Breast epithelium (tissue), 4 donors: ENCODE measurements at places on chromosomes 2 and 18.

- H3K36me3 ChIP-seq = no peaks in the 10 kb centered on the region
- H3K27ac ChIP-seq = no peak overlapping the region
- H3K4me3 ChIP-seq = no peak overlapping the region
- H3K4me1 ChIP-seq = no peaks in the 10 kb centered on the region
- H3K27me3 ChIP-seq = no peaks in the 10 kb centered on the region
- DNase-seq = no peak
Observed at GRCh38 chr2:25701801-25702200, 28.4 kb upstream of the DTNB start.

DNA sequence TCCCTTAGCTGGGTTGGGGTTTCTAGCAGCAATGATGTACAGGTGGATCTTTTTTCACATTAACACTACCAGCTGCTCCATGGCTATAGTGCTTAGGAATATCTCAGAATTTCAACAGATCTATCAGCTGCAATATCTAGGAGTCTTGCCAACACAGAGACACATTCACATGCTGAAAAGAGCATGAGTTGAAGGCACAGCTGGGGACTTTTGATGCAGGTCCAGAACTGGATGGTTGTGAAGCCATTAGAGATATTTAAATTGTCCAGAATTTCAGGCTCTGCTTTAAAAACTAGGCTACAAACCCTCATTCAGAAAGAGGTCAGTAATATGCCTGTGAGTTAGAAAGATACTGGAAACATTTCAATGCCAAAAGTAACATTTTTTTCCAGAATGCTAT, 122.2 kb upstream of the CCDC195 start:
- H3K27me3 ChIP-seq = no peaks in the 10 kb centered on the region
- no peak for DNase-seq
- H3K36me3 ChIP-seq = no peaks in the 10 kb centered on the region
- no peak overlapping the region for H3K4me3 ChIP-seq
- H3K27ac ChIP-seq = no peak overlapping the region
- no peaks in the 10 kb centered on the region for H3K4me1 ChIP-seq

DNA sequence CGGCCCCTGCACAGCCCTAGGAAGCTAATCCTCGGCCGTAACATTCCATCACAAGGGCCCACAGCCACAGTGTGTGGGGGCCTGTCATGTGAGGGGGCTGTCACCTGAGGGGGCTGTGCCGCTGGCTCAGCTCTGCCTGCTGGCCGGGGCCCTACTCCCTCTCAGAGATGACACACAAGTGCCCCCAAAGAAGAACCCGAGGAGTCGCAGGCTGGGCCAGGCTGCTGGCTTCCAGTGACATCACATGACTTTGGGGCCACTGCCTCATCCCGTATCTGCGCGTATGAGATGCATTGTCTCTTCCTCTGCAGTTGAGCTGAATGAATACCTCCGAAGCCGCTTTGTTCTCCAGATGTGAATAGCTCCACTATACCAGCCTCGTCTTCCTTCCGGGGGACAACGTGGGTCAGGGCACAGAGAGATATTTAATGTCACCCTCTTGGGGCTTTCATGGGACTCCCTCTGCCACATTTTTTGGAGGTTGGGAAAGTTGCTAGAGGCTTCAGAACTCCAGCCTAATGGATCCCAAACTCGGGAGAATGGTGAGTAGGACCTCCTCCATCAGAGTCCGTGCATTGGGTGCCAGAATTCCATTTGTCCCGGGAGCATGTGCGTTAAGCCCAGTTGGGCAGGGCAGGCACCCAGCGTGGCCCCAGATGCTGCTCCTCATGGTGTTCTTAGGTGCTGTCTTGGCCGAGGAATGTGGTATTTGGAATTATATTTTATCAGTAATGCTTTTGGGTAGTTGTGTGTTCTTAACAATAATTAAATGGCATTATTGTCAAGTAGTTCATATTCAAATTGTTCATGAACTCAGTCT, at the start of gene CNDP1:
Gene CNDP1, plus strand, starts transcription at position 351 of the 820 bp plus-strand sequence. Its CDS starts 168 bp downstream, at position 519.
- no peak for DNase-seq
- no peaks in the 10 kb centered on the region for H3K4me1 ChIP-seq
- H3K36me3 ChIP-seq = no peaks in the 10 kb centered on the region
- no peaks in the 10 kb centered on the region for H3K27me3 ChIP-seq

GRCh38 chr2:57881998-57882888, 164.4 kb upstream of the VRK2 start:
- DNase-seq = no peak
- H3K36me3 ChIP-seq = no peaks in the 10 kb centered on the region
- H3K27me3 ChIP-seq = no peaks in the 10 kb centered on the region
- no peak overlapping the region for H3K4me3 ChIP-seq
- H3K27ac ChIP-seq = no peak overlapping the region

- no peaks in the 10 kb centered on the region for H3K36me3 ChIP-seq
- H3K27ac ChIP-seq = no peak overlapping the region
- H3K4me3 ChIP-seq = no peak overlapping the region
- H3K27me3 ChIP-seq = no peaks in the 10 kb centered on the region
- no peak for DNase-seq
Observed at GRCh38 chr18:7766817-7767216, 199.7 kb downstream of the PTPRM start.

- H3K36me3 ChIP-seq = no peaks in the 10 kb centered on the region
- H3K4me3 ChIP-seq = no peak overlapping the region
- H3K27me3 ChIP-seq = no peaks in the 10 kb centered on the region
- no peak for DNase-seq
Observed at GRCh38 chr2:595141-595815, 81.9 kb downstream of the TMEM18 start.
